Fibroblast of pulmonary artery (primary cell): ENCODE measurements at places on chromosomes 3 and 15.
A peak's percentile ranks its signal among the peaks of the same experiment; 100 is the strongest.

DNA sequence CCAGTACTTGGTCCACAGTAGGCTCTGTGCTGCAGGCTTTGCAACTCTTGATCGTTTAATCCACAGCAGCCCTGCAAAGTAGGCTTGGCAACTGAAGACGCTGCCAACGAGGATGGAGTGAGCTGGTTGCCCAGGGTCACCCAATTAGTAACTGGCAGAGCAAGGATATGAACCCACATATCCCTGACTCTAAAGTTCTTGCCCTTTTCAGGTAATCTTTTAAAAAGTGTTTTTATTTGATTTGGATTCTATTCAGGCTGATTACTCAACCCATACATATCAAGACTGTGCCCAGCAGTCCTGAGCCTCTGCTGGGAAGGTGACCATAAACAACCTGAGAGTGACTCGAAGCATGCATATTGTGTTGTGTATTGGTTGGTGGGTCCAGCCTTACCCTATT, 50.3 kb downstream of the PSMD6 start:
- DNase-seq: no peak

DNA sequence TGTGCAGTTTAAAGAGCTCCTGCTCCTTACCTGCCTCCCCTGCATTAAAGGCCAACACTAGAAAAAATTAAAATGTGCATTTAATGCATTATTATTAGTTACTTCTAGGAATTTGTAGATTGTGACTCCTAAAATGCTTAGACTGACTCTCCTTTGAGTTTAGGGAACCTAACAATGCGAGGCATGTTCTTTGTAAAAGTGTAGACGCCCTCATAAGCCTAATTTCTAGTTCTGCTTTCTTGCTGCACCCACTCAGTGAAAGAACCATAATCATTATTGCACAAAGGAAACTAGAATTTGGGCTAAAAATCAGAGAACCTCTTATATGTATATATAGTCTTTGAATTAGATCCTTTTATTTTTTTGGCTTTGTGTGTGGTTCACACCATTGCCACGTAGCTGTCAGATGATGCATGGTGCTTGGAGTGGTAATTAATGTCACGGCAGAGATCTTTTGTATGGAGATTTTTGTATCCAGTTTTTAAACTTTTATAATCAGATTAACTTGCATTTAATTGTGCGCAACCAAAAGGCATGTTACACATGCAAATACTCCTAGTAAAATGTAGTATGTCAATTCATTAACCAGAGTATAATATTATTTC, 710 bp downstream of the ABHD10 start:
- DNase-seq: no peak

- DNase-seq: no peak
Observed at GRCh38 chr15:55959744-55960447, 33.5 kb downstream of the NEDD4 start.

DNA sequence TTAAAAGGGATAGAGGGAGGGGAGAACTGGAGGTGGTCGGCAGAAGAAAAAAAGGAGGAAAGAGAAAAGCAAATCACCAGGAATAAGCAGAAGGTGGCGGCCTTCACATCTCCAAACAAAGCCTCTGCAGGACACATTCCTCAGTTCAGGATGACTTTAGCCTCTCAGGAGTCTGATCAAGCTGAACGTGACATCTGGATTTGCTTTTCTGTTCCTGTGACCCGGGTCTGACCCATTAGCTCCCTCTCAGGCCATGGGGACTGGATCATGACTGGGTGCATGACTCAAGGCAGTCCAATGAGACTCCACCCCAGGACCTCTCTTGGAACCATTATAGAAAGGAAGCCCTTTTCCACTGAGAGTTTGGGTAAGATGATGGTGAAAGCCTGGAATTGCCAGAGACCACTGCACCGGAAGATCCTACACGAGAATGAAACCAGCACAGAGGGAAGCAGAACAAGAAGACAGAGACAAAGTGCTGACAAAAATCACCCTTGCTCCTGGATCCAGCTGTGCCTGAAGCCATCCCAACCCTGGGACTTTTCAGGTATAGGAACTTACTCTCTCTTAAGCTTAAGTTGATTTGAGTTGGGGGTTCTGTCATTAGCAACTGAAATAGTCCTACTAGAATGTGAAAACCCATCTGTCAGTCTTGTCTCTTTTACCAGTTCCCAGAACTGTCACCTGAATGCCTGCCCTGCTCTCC, 45.4 kb upstream of the RAD18 start:
- DNase-seq: no peak

DNA sequence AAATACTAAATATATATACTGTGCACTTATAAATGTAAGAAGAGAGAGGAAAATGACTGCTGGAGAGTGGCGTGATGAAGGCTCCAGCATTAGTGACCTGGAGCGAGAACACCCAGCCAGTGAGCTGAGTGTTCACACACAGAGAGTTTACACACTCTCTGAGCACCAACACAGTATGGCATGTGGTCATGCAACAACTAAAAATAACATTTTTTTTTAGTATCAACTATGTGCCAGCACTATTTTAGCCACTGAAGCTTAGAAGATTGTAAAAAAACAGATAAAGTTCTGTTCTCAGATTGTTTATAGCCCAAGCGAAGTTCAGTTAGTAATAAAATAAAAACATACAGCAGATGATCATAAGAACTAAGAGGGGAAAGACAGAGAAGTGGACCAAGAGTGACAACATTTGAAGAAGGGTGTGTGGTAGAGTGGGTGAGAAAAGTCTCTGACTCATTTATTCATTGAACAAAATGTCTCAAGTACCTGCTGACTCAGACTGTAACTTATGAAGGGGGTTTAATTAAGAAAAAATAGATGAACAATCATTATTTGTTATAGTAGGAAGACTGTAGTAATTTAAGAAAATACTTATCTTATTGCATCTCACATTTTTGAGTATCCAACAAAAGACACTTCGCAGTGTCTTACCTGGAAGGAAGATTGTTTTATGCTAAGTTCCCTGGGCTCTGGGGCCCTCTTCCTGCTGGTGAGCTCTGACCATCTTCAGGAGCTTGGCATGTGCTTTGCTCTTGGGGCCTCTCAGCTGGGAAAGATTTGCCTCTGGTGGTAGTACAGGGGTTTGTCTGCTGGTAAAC, 43.8 kb downstream of the GAP43 start:
- DNase-seq: no peak

GRCh38 chr3:184300378-184300720, 1.3 kb downstream of the PSMD2 start:
- no peak for DNase-seq

DNA sequence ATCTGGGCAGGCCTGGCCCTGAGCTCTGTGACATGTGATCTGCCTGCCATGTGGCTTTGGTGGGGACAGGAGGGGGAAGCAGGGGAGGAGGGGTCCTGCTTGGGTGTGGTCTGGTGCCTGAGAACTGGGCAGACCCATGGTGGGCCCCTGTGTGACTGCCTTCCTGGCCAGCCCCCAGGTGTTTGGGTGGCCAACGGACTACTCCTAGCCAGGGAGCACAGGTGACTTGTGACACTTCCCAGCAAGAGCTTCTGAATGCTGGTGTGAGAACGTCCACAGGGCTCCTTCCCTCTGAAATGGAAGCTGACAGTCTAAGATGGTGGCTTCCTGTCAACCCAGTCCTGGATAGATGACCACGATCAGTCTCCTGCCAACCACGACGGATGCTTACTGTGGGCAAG, 136.1 kb upstream of the MEF2A start:
- no peak for DNase-seq

DNA sequence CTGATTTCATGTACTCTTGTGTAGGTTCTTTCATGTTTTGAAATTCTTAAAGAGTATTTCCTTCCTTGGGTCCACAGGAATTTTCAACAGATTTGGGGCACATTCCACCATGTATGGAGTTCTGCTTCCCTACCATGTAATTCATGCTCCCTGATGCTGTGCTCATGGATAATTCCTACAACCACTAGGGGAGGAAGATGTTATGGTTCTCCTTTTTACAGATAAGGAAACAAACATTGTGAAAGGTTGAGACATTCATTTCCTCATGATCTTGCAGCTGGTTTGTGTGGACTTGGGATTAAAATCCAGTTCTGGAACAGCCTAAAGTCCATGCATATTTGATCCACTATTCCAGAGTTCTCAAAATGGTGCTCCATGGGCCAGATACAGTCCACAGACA, 174.9 kb upstream of the FRMD4B start:
- DNase-seq: peak; percentile 26

DNA sequence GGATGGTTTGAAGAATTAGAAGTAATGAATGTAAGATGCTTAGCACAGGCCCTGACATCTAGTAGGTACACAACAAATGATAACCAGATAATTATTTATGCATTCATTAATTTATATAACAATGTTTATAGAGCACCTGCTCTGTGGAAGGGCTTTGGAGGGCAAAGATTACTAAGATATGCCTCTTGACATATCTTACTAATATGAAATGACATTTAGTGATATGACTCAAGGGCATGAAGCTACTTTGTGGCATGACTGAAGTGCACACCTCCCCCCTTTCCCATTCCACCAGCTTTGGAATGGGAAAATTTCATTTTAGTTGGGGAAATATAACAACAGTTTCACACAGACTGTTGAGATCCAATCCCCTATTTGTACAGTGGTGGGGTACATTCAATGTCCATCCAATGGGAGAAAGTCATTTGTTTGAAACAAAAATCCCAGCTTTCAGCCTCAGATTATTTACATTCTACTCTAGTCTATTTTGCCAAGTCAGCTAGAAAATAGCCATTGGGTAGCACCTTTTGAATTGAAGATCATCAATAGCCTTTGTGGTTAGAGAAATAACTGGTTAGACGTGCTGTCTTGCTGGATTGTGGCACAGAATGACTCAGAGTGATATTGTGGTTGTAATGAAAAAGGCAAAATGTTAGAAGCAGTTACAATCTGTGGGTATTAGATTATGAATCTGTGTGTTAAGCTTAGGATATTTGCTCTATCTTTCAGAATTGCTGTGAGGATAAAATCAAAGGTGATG, 72.9 kb downstream of the MOBP start:
- no peak for DNase-seq

- peak; percentile 70 for DNase-seq
Observed at GRCh38 chr15:58980351-58980939, 7.0 kb upstream of the RNF111 start.

DNA sequence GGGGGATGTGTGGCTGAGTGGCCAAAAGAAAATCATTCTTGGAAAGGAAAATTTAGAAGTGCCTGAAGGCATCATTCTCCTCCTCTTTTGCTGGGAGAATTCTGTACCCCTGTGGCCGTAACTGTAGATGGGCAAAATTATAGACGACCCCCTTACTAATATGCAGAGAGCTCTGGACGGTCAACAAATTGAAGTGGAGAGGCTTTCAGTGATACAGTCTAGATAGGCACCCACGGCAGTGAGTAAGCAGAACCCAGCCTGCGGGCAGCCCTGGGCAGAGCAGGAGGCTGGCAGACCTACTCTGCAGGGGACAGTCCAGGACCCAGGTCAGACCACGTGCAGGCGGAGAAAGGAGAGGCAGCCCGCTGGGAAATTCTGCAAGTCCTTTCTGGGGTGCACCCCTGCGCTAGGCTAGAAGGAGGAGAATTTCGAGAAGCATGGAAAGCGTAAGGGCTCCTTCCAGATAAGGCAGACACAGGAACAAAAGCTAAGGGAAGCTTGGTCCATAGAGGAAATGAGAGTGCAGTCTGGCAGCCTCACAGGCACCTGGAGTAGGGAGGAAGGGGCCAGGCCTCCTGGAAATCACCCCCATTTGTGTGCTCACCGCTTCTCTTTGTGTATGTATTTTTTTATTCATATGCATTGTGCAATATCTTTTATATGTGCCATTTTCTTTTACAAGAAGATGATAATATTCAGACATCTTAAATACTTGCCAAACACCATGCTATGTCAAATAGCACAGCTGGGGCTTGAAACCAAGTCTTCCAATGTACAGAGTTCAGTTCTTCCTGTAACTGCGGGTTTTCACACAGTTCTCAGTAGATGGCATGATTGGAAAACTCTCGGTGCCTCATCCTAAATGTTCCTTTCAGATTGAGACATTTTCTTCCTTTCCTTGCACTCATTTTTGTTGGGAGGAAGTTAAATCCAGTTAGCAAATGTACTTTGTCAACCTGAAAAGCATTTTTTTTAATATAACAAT, 40.2 kb downstream of the LRRK1 start:
- peak; percentile 57 for DNase-seq

DNA sequence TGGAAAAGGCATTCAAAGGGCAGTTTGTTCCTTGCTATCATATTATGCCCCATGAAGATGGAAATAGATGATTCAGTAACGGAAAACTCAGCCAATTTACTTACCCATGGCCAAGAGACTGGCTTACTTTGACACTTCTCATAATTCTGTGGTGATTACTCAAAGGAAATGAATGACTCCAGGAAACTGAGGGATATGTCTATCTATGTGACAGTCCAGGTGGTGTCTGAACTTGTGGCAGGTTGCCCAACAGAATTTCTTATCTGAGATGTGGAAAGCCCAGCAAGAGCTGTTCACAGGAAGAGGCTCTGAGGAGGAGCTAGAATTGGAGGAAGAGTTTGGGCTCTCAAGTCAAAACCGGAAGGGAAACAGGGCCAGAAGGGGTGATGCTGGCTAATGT, 91.2 kb downstream of the KCNAB1 start:
- peak; percentile 55 for DNase-seq

DNA sequence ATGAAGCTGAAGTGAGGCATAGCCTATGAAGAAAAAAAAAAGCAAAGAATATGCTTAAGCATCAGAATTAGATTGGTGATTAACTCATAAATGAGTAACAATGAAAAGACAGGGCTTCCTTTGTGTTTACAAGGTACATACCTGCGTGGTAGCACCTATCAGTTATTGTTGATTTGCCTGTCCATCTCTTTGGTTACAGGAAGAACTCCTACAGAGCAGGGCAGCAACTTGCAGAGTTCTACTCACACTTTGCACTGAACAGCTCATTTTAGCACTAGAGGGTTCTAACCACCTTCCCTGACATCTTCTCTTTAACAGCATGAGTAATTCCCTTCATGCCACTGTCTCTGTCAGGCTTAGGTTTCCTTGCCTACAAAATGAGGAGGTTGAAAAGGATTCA, 166.0 kb downstream of the DPH6 start:
- no peak for DNase-seq

DNA sequence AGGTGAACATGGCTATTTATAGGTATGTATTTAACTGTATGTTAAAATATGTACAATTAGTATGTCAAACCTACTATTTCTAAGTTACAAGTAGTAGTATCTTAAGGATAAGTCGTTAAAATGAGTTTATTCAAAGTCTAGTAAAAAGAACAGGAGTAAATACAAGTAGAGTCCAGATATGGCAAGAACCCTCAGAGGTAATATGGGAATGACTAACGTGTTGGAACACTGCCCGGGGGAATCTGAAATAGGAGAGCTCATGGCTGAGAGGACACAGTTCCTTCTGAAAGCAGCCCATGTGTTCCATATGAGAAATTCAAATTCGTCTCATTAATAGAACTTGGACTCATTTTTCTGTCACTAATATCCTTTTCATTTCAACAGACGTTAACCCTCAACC, 158.8 kb downstream of the CLSTN2 start:
- DNase-seq: peak; percentile 43

DNA sequence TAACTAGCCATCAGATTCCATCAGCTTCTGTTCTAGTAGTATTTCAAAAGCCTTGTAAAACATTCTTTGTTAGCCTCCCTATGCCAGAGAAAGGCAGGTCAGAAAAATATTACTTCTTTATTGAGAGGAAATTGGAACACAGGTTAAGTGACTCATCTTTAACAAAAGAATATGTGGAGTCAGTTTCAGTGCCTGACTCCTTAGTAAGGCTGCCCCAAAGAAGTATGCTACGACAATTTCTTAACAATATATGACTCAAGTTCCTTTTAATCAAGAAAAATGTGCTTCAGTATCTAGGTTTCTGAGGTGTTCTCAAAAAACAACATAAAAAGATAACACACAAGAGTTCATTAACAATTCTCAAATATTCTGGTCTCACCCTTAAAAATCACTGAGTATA, 139.2 kb downstream of the VPS13C start:
- DNase-seq: peak; percentile 21

GRCh38 chr3:188431553-188431952, 277.6 kb downstream of the LPP start:
- DNase-seq: peak; percentile 93
